ENCODE measurements at places on chromosomes 3 and 15. TPM values are rescaled to one million over a fixed set of nuclear protein-coding genes. Genes with fewer than 3 reads are reported as not detected.

DNA sequence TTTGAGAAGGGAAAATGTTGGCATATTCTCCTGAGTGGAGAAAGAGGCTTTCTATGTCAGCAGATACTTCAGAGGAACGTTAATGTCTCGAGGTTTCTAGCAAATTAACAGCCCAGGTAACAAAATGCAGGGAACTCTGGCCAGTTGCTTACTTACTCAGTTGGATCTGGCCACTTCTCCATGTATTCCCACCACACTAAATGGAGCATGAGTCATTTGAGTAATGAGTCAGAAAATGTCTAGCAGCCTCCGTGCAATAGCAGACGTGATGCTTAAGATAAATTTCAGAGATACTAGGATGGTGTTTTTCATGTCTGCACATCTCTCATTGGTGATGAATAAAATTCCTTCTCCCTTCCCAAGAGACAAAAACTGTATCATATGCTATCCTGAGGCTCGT lies 671.5 kb downstream of the FHIT start:
- no peak overlapping the region for H3K27ac ChIP-seq
- H3K27me3 ChIP-seq = no peaks in the 10 kb centered on the region
- no peak overlapping the region for H3K4me3 ChIP-seq
- no peaks in the 10 kb centered on the region for H3K4me1 ChIP-seq

DNA sequence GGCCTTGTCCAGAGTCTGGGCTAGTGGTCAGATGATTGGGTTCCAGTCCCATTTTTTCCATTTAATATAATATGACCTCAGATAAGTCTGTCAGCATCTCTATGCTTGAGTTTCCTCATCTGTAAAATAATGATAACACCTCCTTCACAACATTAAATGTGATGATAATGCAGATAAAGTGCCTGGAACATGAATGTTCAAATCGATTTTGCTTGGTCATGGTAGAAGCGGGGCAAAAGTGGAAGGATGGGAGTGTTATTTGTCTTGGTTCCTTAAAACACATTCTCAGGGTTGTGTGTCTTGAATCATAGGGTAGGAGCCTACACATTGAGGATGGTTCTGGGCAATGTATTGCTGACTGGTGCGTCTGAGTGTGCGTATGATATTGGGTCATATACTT lies 16.9 kb downstream of the ARIH2 start:
- H3K4me3 ChIP-seq = no peak overlapping the region
- H3K4me1 ChIP-seq = peaks cover 12% of the 10 kb centered on the region
- H3K27ac ChIP-seq = no peak overlapping the region
- H3K27me3 ChIP-seq = no peaks in the 10 kb centered on the region

GRCh38 chr3:123054931-123055330 lies 11.9 kb upstream of the PDIA5 start:
- H3K36me3 ChIP-seq = no peaks in the 10 kb centered on the region
- no peak overlapping the region for H3K27ac ChIP-seq
- no peak overlapping the region for H3K4me3 ChIP-seq
- H3K27me3 ChIP-seq = no peaks in the 10 kb centered on the region
- DNase-seq = no peak

DNA sequence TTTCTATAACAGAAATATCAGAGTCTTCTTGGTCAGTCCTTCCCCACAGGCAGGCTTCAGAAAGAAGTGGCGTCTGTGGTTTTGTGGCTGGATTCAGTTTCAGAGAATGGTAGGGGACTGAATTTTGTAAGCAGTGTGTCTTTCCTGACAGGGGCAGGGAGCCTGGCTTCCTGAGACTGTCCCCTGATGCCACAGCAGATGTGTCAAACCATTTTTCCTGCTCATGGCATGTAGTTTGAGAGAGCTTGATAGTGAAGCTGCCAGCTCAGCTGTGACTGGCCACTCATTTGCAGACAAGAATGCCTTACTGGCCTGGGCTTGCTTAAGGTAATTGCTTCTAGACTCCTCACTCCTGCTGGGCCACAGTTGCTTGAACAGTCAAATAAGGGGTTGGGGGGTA lies 26.4 kb downstream of the LARS2 start:
- DNase-seq = no peak
- H3K27me3 ChIP-seq = no peaks in the 10 kb centered on the region
- no peak overlapping the region for H3K27ac ChIP-seq
- H3K4me3 ChIP-seq = no peak overlapping the region
- H3K4me1 ChIP-seq = no peaks in the 10 kb centered on the region

DNA sequence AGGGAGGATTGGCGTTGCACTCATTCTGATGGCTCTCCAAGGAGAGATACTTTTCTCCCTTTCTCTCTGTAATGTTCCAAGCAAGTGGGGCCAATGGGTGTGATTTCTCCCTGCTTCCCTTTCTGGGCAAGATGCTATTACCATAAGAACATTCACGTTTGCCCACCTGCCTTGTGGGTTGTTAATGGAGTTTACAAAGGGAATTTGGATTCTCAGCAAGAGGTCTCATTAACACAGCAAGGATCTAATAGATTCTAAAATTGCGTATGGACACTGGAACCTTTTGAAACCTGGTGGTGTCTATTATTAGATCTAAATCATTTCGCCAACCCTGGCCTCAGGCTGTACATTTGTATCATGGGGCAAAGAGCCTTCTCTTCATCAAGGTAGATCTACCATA lies 74.1 kb downstream of the SLCO3A1 start:
- peak overlapping the region; percentile 3 for H3K27ac ChIP-seq
- H3K27me3 ChIP-seq = no peaks in the 10 kb centered on the region
- H3K4me3 ChIP-seq = no peak overlapping the region
- H3K4me1 ChIP-seq = peaks cover 46% of the 10 kb centered on the region
- no peaks in the 10 kb centered on the region for H3K36me3 ChIP-seq
- no peak for DNase-seq

DNA sequence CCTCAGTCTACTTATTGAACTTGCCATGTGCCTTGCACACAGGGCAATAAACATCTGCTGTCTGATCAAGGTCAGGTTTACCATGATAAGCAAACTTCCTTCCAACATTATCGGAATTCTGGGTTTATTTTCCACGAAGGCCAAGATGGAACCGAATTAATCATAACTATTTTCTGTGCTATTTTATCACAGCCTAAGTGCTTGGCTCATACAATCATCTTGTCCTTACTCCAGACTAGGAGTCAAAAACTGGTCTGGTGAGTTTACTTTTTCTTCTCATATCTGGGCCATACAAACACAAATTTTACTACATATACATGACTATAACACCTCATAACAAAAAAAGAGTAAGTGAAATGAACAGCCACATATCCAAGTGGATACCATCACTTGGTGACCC lies 2.3 kb downstream of the FBN1 start:
- peak overlapping the region; percentile 13 for H3K27ac ChIP-seq
- H3K4me1 ChIP-seq = peaks cover 23% of the 10 kb centered on the region
- no peak for DNase-seq

- no peak for DNase-seq
- H3K36me3 ChIP-seq = no peaks in the 10 kb centered on the region
- peak overlapping the region; percentile 68 for H3K4me3 ChIP-seq
- peaks cover 32% of the 10 kb centered on the region for H3K4me1 ChIP-seq
- H3K27ac ChIP-seq = peak overlapping the region; percentile 95
Measured at GRCh38 chr15:56732135-56732885, 999 bp downstream of the ZNF280D start.

DNA sequence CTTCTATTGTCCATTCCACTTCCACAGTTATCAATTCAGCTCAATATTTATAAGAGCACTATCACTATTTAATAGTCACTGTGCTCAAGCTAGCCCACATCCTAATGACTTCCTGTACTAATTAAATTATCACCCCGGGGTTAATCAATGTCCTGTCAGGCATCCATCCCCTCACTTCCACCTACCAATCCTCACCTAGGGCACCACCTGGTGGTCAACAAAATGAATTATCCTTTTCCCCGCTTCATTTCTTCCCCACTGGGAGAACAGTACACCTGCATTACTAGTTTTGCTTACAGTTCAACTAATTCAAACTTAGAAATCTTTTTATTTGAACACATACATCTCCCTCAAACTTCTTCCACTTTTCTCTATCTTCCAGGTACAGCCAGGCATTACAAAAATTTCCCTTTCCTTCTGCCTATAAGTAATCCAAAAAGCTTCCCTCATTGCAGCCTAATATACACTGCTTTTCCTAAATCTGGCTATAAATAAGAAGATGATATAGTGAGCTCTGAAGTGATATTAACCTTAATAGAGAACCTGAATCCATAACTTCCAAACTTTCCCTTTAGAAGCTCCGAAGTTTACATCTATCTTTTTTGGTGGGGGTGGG lies 68.5 kb downstream of the TMCC1 start:
- peaks cover 15% of the 10 kb centered on the region for H3K4me1 ChIP-seq
- no peak overlapping the region for H3K27ac ChIP-seq
- no peaks in the 10 kb centered on the region for H3K27me3 ChIP-seq
- H3K4me3 ChIP-seq = no peak overlapping the region
- DNase-seq = no peak

- H3K27ac ChIP-seq = no peak overlapping the region
- no peak for DNase-seq
- no peaks in the 10 kb centered on the region for H3K27me3 ChIP-seq
- no peak overlapping the region for H3K4me3 ChIP-seq
- H3K36me3 ChIP-seq = peaks cover 95% of the 10 kb centered on the region
Measured at GRCh38 chr15:60353245-60353920, 44.4 kb downstream of the ANXA2 start.

- no peak overlapping the region for H3K4me3 ChIP-seq
- H3K27ac ChIP-seq = no peak overlapping the region
- H3K36me3 ChIP-seq = no peaks in the 10 kb centered on the region
- no peaks in the 10 kb centered on the region for H3K27me3 ChIP-seq
- DNase-seq = no peak
Measured at GRCh38 chr3:18234717-18235335, 190.3 kb downstream of the SATB1 start.

GRCh38 chr3:79052054-79052681 lies 715.6 kb downstream of the ROBO1 start:
- no peaks in the 10 kb centered on the region for H3K27me3 ChIP-seq
- no peaks in the 10 kb centered on the region for H3K4me1 ChIP-seq
- H3K4me3 ChIP-seq = no peak overlapping the region
- H3K27ac ChIP-seq = no peak overlapping the region
- H3K36me3 ChIP-seq = no peaks in the 10 kb centered on the region

DNA sequence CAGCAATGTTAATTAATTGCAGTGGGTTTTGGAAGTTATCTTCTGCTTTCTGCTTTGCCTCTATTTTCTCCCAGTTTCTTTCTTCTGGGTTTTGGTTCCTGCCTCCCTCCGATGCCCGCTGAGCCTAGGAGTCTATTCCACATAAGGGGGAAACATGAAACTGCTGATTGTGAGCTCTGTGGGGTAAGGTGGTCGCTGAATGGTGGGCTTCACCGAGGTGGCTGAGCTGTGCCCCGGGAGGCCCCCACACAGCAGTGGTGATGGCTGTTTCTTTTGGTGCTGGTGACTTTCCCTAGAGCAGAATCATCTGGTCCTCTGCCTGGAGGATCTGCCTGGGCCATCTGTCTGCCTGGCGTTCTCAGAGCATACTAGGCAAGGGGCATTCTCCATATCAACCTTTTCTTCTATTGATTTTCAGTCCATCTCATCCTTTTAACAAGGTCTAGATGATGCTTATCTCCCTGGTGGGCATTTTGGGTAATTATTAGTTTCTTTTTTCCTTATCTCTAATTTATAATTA lies 68.8 kb upstream of the ATP2B2 start:
- no peaks in the 10 kb centered on the region for H3K4me1 ChIP-seq
- H3K27ac ChIP-seq = no peak overlapping the region
- no peak overlapping the region for H3K4me3 ChIP-seq
- peaks cover 3% of the 10 kb centered on the region for H3K27me3 ChIP-seq
- no peaks in the 10 kb centered on the region for H3K36me3 ChIP-seq

GRCh38 chr3:24357635-24358034 lies 137.0 kb downstream of the THRB start:
- H3K4me1 ChIP-seq = no peaks in the 10 kb centered on the region
- H3K27me3 ChIP-seq = no peaks in the 10 kb centered on the region
- no peak overlapping the region for H3K4me3 ChIP-seq
- H3K36me3 ChIP-seq = no peaks in the 10 kb centered on the region
- no peak overlapping the region for H3K27ac ChIP-seq

DNA sequence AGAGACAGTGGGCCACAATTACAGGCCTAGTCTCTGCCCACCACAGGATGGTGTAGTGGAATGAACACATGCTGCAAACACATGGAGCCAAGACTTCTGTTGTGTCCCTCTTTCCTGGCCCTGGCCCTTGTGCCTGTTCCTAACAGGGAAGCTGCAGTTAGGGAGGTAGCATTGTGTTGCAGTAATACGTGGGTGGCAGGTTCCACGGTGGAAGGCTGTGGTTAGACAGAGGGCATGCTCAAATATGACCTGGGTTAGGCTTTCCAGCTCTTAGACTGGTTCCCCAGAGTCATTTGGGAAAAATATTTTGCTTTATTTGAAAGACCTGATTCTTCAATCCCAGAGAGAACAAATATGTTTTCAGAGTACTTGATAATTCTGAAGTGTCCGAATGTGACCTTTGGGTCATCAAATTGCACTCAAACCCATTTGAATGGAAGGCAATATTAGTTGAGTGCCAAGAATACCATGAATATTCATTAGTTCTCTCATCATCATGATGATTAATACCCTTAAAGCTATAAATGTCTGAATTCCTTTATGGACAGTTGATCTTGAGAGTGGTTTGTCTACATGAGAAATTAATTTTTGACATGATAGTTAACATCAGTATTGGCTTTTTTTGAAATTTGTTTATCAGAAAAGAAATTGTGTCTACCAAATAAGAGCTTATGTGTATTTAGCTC lies 28.5 kb downstream of the PLAAT1 start:
- H3K36me3 ChIP-seq = no peaks in the 10 kb centered on the region
- DNase-seq = no peak
- no peak overlapping the region for H3K4me3 ChIP-seq

DNA sequence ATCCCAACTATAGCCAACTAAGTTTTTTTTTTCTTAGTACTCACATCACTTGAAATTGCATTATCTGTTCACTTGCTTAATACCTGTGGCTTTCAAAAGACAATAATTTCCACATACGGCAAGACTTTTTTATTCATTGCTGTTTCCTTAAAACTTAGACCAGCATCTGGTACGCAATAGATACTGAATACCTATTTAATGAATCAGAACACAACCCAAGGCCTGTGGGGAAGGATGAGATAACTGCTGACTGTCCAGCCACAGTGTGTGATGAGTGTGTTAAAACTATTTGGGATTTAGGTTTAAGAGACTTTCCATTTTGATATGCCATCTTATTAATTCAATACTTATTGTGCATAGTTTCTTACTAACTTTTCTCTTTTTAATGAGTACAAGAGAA lies 988.7 kb downstream of the NTRK3 start:
- no peaks in the 10 kb centered on the region for H3K4me1 ChIP-seq
- no peak overlapping the region for H3K4me3 ChIP-seq
- no peaks in the 10 kb centered on the region for H3K27me3 ChIP-seq
- no peaks in the 10 kb centered on the region for H3K36me3 ChIP-seq
- no peak for DNase-seq

GRCh38 chr15:32824777-32825176 lies 107.0 kb downstream of the GREM1 start:
- no peak for DNase-seq
- H3K4me1 ChIP-seq = no peaks in the 10 kb centered on the region
- no peaks in the 10 kb centered on the region for H3K36me3 ChIP-seq
- H3K4me3 ChIP-seq = no peak overlapping the region
- no peak overlapping the region for H3K27ac ChIP-seq
- no peaks in the 10 kb centered on the region for H3K27me3 ChIP-seq

Gene CLRN1
- not detected for total RNA-seq

Gene CFAP91
- 3.7 TPM for total RNA-seq

Gene BOC
- 6.1 TPM for total RNA-seq

Gene SPTSSB
- not detected for total RNA-seq

Gene GABRB3
- total RNA-seq = 3.2 TPM

Gene OR5K3
- not detected for total RNA-seq

Gene ACTRT3
- 1.2 TPM for total RNA-seq

Gene TASOR
- 61.7 TPM for total RNA-seq

Gene ARHGEF26
- total RNA-seq = 58.8 TPM

Gene FOXB1
- total RNA-seq = not detected

Gene NR1I2
- total RNA-seq = not detected

Gene SCAANT1
- not detected for total RNA-seq

Data from upper lobe of right lung (tissue), 1 donor.